Activated naive CD4-positive, alpha-beta T cell (primary cell): ENCODE measurements at places on chromosomes 1 and 21.

DNA sequence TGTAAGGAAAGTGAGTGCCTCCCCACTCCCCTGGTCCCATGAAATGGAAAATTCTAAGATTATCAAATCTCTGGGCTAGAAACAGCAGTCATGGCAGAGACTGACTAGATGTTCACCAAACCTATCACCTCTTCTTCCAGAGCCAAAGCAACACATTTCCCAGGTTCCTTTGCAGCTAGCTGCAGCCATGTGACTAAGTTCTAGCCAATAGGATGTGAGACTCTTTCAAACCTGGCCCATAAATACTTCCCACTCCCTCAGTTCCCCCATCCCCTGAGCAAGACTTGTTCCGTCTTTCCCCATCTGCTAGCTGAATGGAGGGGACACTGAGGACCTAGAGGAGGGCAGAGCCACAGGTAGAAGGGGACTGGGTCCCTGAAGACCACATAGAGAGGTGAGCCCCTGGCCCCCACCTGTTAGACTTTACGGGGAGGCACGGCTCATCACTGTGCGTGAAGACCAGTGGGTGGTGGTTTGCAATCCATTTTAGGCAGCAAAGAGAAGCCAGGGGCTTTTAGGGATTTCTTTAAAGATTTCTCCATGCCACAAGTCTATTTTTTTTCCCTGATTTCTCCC is 17.2 kb downstream of the FAM43B start:
- DNase-seq = no peak

DNA sequence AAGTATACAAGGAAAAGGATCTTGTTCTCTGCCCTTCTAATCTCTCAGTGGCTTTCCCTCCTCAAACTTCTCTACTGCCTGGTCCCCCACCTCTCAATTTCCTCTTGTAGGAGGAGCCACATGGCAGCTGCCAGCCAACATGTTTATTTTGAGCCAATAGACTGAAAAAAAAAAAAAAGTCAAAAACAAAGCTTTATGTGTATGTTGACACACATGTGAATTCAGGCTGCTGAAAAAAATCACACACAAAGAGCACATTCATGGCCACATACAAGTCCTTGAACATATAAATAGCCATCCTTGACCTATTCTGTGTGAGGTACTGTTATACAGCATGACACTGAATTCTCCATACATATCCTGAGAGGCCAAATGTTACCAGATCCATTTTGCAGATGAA is 3.7 kb downstream of the PTPN14 start:
- DNase-seq = no peak

DNA sequence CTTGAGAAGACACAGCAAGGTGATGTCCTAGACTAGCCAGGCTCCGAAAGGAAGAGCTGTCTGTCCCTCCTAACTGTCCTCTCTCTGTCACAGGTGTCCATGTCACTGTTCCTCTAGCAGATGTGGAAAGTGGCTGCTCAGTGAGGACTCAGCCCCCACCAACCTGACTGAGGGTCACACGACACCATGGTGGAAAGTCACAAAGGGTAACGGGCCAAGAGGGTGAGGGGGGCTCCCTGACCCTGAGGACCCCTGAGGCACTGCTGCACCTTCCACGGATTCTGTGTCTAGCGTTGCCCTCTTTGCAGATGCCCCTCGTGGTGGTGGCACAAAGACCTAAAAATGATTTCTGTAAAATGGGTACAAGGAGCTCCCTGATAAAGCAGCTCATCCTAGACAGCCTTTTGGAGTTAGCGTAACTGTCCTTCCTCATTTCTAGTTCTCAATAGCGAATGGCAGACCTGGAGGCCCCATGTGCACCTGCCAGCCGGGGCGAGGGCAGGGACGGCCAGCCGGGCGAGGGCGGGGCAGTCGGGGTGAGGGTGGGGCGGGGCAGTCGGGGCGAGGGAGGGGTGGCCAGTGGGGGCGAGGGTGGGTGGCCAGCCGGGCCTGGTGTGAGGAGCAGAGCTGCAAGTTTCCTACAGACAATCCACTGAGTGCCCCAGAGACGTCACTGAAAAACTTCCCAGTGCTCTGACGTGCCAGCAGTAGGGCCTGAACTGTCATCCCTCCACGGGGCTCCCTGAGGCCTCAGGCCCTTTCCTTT is 23.4 kb downstream of the POFUT2 start:
- DNase-seq = no peak

- no peak for DNase-seq
Measured at GRCh38 chr1:29487291-29487690, 251.0 kb downstream of the PTPRU start.

DNA sequence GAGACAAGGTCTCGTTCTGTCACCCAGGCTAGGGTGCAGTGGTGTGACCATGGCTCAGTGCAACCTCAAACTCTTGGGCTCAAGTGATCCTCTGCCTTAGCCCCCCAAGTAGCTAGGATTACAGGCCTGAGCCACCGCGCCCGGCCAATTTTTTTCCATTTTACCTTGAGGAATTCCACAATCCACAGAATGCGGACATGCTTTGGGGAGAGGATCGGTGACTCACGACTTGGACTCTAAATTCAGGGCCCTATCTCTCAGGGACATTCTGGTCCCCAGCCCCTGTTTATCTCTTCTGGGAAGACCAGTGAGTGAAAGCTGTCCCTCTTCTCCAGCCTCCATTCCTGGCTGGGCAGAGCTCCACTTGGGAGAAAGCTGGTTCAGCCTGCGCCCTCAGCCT is 5.2 kb downstream of the PADI1 start:
- no peak for DNase-seq

DNA sequence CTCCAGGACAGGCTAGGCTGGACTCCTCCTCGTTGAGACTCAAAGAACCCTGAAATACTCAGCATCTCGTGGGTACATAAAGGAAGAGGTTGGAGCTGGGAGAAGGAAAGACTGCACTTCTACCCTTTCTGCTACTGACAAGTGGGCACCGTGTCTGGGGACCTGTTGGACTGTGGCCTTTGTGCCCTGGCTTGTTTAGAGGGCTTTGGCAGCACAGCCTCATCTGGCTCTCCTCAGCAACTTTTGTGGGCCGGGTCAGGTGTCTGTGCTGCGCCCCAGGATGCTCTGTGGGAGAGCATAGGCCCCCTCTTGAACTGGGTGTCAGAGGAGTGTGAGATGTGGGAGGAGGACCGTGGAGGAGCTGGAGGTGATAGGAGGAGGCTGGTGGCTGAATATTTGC is 142.4 kb downstream of the FCRL5 start:
- DNase-seq = no peak

DNA sequence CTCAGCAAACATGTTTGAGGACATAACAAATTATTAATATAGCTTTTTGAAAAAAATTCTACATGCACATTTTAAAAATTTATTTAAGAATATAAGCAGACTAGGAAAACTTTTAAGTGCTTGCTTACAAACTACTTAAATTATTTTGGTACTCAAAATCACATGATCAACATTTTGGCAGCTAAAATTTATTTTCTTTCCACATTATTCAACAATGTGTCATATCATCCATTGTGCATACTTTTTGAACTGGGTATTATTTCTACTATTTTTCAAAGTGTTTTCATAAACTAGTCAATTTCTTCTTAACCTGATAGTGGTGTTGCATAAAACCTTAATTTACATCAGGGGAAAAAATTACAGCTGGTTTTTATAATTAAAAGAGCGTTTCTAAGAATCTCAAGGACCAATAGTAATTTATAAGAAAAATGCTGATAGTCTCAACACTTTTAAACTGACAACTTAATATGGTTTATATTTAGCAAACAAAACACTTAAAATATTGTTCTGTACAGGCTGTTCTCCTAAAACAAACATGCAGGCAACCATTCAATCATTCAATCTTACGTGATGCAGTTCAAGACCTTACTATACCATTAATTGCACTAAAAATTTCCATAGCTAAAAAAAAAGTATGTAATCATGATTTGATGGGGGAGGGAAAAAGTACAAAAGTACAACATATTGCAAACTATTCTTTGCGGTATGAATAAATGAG is 105.0 kb downstream of the GPATCH2 start:
- no peak for DNase-seq

GRCh38 chr1:56797065-56797685 is 22.0 kb downstream of the FYB2 start:
- no peak for DNase-seq

- no peak for DNase-seq
Measured at GRCh38 chr1:173481195-173481772, 4.1 kb downstream of the PRDX6 start.

GRCh38 chr1:55143684-55144083 is 71.5 kb downstream of the USP24 start:
- DNase-seq = no peak

DNA sequence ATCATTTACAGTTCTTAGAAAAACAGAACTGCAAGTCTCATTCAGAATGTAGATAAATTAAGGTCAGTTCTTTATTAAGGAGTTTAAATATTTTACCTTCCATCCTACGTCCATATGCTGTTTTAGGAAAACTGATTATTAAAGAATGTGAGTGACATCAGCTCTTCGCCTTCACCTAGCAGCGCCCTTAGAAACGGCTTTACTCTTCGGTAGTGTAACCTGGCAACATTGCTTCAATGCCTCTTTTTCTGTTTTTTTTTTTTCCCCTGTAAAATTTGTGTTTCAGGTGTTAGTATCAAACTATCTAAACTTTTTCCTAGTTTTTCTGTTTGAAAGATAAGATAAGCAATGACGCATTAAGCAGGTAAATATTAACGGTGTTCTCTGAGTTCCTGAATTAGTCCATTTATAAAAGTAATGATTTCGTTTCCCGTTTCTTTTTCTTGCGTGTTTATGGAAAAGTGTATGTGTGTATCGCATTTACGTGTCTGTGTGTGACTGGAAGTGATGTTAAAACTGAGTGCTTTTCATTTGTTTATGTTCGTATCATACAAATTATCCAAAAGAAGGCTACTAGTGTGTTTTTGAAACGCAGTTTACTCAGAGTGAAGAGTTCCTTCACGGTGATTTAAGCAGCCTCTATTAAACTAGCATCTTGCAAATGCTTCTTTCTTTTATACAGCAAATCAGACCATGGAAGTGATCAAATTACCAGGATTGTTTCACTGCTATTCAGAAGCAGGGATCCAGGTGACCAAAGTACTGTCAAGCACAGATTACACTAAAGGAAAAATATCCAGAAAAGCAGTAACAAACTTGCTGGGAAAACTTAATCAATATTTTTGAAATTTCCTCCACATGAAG is 139.0 kb downstream of the SDCCAG8 start:
- no peak for DNase-seq

DNA sequence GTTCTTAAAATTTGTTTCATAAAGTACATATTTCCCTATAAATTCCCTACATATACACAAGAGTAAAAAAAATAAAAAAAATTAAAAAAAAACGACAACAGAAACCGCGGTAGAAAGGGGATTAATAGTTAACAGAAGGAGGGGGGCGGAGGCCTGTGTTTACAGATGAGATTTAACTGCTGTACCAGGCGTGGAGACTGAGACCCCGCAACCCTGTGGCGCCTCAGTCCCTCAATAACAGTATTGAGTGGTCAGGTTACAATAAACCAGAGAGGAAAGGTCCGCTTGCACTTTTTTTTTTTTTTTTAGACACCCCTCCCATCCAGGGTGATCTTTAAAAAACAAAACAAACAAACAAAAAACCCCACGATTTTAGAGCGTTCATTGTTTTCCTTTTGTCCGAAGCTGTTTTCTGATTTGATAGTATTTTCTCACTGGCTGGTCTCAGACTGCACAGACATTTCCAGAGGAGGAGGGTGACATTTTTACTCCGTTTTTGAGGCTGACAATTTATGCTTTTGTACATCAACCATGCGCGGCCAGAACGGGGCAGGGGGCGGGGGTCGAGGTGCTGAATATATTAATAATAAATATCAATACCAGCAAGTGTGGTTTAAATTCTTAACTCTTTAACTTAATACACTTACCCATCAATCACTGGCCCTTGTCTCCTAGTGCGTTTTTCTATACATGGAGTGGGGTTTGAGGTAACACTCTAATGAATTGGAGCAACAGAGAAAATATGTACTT is 1223.9 kb downstream of the BRINP3 start:
- no peak for DNase-seq

- DNase-seq = no peak
Measured at GRCh38 chr1:21912038-21912758, 24.9 kb downstream of the HSPG2 start.

DNA sequence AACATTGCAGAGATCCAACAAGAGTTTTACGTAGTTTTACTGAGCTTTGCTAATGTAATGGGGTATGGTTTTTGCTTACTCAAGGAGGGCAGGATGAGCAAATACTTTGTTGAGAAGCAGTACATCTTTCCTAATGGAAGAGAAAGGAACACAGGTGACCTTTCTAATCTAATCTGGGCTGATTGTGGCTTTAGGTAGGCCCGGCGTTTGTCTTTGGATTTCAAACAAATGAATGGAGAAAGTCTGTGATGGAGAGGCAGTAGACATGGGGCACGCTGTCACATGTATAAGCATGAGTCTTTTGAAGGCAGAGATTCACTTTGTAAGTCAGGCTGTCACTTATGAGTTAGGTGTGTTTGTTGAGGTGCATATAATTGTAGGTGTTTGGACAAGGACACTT is 1.7 kb downstream of the PLEKHM2 start:
- DNase-seq = no peak

GRCh38 chr1:225685476-225686176 is 32.7 kb upstream of the ENAH start:
- no peak for DNase-seq

DNA sequence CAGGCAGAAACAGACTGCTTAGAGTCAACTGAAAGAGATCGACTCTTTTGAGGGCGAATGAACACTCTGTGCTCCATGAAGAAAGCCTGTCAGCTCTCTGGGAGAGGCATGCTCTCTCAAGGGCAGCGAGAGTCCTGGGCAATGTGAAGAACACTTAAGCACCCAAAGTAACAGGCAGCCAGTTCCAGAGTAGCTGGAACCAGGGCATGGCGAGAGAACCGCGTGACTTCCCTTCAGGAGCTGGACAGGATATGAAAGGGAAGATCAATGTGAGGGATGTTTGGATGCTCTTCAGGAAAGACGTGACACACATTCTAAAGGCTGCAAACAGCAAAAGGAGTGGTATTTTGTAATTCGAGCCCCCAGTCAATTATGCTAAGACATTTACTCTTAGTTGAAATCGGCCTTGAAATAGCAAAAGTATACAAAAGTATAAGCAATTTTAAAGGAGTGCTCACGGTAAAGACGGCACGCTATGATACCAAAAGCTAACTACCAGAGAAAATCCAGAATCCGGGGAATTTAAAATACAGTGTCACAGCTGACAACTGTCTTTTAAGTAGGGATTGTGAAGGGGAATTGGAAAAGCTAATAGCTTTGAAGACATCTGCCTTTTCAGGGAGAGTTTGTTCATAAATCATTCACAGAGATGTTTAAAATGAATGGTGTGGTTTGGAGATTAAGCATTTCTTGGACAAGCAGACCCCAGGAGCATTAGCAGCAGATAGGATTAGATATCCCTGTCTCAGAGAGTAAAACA is 20.8 kb downstream of the ADAMTS5 start:
- DNase-seq = no peak

- no peak for DNase-seq
Measured at GRCh38 chr21:45847870-45848269, 133.7 kb upstream of the COL6A1 start.

GRCh38 chr1:43451157-43451591 is 2.6 kb downstream of the HYI start:
- no peak for DNase-seq
